ENCODE measurements at places on chromosomes 6 and 20. TPM values are rescaled to one million over a fixed set of nuclear protein-coding genes. Genes with fewer than 3 reads are reported as not detected.

Gene LHFPL5
- not detected for total RNA-seq

Gene EMILIN3
- total RNA-seq = not detected

Gene ERVFRD-1
- not detected for total RNA-seq

Gene MLN
- total RNA-seq = not detected

Gene KCNB1
- not detected for total RNA-seq

Gene FBXO9
- 55.3 TPM for total RNA-seq

Gene MAP7
- total RNA-seq = 1.3 TPM

Gene BANF2
- total RNA-seq = not detected

Gene TREM2
- total RNA-seq = not detected

Gene FRMD1
- total RNA-seq = not detected

Gene TTBK1
- total RNA-seq = not detected

- DNase-seq = no peak
These were observed 59.0 kb upstream of the CCDC167 start for GRCh38 chr6:37558646-37559045.

- no peak for DNase-seq
These were observed 45.4 kb upstream of the AGPAT4 start for GRCh38 chr6:161319231-161319630.

DNA sequence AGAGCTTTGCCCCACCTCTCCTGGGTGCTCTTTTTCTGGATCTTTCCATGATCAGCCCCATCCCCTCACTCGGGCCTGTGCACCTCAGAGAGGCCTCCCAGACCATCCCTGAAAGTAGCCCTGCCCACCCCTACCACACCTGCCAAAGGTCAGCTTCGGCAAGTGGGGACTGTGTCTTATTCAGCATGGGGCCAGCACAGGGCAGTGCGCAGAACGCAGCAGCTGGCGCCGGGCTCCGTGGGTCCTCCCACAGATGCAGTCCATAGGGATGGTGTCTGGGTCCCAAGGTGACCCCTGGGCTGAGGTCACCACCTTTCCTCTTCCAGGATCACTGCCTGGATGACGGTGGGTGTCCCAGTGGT, 79.4 kb downstream of the CEBPB start:
- DNase-seq = no peak

- no peak for DNase-seq
These were observed 46.5 kb upstream of the MYLIP start for GRCh38 chr6:16082361-16082760.

- DNase-seq = peak; percentile 23
These were observed 3.8 kb upstream of the DYNLRB1 start for GRCh38 chr20:34512266-34512954.

GRCh38 chr20:8132484-8133309, 631 bp downstream of the PLCB1 start:
- peak; percentile 26 for DNase-seq

DNA sequence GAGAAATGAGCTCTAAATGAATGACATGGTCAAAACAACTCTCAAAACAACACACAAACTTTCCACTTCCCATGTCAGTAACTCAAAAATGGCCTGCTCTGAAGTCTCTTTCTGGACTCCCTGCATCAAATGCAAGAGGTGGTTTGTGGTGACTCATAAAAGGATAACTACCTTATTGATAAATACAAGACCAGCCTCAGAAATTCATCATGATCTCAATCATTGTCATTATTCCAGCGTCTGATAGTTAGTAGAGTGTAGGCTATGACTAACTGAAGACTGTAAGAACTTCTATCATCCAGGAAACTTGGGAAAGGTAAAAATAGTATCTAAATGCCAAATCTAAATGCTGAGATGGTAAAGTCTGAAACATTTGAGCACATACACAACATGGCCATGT, 369.4 kb downstream of the BMP2 start:
- no peak for DNase-seq

GRCh38 chr6:54238396-54238795, 69.8 kb upstream of the TINAG start:
- DNase-seq = peak; percentile 65

DNA sequence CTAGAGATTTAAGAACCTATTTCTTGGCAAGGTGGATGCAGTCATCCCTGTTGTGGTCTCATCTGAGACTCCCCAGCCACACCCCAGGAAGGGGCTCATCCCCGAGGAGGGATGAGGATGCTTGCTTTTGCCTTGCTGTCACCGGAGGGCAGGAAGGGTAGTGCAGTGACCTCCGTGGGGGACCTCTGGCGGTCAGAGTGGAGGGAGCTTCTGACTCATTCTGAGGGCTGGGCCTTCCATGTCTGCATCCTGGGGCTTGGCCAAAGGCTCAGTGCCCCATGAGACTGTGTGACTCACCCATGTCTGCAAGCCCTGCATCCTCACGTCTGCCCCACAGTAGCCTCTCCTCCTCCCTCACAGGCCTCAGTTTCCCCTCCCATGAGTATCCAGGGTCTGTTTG, 38.7 kb downstream of the UQCC2 start:
- peak; percentile 95 for DNase-seq

DNA sequence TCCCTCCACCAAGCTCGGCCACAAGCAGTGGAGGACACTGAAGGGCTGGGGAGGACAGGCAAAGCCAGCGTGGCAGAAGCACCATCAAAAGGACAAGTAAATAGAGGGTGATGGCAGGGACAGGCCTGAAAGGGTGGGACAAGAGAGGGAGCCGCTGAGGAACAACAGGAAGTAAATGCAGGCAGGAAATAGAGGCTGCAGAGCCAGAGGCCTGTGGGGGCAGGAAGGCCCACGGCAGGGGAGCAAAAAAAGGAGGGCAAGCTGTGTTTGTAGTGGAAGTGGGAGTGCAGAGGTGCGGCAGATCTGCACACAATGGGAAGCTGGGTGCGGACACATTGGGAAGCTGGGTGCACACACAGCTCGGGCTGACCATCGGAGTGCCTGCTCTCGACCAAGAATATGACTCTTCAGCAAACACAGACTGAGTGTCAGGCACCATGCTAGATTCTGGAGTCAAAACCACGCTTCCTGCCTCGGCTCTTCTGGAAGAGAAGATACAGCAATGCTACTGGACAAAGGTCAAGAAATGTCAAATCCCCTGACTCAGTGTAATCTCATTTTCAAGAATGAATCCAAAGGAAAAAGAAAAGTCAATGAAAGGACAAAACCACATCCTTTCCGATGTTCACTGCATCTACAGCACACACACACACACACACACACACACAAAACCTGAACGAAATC, 40.4 kb upstream of the RAB22A start:
- no peak for DNase-seq

- DNase-seq = no peak
These were observed 13.1 kb upstream of the MLN start for GRCh38 chr6:33816911-33817310.

DNA sequence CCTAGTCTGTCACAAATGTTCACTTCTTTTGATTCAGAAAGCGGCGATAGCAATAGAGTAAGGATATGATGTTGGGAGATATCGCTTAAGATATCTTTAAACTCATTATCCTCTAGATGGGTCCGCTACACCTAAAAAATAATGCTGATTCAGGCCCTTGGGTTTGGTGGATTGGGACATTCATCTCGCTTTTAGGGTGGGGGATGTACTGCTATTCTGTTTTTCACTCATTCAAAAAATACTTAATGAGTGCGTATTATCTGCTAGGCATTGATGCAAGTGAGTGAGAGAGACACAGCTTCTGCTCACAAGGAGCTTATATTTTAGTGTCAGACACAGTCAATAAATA, 118.3 kb upstream of the SUPT3H start:
- no peak for DNase-seq

GRCh38 chr20:23285536-23285935, 65.1 kb upstream of the NXT1 start:
- DNase-seq = no peak

DNA sequence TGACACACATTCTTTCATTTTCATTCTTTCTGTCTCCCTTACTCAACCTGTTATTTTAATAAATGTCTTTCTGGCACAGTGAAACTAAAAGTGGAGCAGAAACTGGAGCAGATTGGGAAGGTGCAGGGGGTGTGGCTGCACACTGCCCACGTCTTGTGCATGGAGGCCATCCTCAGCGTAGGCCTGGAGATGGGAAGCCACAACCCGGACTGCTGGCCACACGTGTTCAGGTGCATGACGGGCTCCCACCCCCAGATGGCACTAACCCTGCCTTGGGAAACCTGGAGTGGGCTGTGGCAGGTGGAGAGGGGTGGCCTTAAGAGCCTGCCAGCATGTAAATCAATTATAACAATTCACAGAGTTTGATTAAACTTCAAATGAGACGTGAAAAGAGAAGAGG, 71.4 kb upstream of the PBOV1 start:
- DNase-seq = no peak

- no peak for DNase-seq
These were observed 40.2 kb downstream of the SASH1 start for GRCh38 chr6:148382861-148383260.

DNA sequence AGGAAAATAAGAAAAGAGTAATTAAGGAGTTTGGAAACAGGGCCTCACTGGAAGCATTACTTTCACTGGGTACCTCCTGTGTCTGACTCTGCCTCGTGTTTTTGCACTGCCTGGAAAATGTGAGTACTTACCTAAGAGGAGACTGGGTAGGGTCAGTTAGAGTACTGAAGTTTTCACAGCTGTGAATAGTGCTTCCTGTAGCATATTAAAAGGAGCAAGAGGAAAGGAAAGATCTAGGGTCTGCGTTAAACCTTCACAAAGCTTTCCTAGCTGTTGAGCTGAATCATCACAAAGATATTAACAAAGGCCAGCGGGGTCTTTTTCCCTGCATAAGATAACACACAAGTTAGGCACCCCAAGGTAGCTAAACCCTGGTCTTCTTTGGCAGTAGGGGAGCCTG, 82.3 kb downstream of the MLIP start:
- no peak for DNase-seq

- no peak for DNase-seq
These were observed 83.0 kb downstream of the BANF2 start for GRCh38 chr20:17782768-17783167.

DNA sequence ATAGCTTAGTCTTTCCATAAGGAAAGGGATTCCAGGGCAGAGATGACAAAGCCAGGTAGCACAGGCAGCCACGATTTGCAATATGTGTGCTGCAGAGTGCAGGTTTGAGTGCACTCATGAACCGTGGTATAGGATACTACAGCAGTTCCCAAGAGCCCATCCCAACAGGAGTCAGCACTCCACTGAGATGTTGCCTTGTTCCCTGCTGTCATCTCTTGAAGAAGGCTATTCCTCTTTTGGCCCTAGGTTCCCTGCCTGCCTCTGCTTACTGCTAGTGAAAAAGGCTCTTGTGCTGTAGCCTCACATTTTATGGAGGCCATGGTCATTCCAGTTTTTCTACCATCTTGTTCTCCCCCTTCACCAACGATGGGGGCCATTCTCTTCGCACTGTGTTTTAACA, 40.2 kb downstream of the RALY start:
- no peak for DNase-seq

Measured in fibroblast of villous mesenchyme (primary cell).